ENCODE measurements at places on chromosomes 3 and 15.

DNA sequence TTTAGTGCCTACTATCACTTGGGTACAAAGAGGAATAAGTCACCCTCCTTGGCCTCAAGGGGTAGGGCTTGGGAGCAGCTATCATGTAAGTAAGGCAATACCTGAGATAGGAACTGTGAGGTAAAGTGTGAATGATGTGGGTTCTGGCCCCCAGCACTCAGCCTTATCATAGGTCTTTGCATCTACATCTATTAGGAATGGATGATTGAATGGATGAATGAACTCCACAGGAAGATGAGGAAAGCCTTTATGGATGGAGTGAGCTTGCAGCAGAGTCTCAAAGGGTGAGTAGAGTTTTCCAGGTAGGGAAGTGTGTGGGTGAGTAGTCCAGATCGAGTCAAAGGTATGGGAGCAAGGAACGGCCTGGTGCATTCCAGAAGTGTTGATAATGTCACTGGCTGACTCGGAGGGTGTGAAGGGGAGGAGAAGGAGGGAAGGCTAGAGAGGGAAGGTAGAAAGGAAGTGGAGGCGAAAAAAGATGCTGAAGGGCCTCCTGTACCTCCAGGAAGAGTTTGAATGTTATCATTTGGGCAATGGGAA is 13.1 kb upstream of the ABHD2 start:
- no peak for DNase-seq

DNA sequence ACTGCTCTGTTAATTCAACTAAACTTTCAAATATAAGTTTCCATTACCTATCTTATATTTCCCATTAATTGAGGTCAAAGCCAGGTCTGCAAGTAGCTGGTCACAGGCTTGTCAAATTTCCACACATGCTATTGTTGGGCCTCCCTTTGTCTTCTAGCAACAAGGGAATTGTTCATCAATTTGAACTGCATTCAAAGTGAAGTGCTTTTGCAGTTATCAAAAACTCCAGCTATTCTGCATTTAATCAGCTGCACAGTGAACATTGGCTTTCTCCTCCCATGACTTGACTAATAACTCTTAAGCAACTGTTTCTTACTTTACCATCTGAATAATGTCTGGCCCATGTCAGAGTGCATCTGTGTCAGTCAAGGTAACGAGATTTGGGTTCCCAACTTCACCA is 198.4 kb downstream of the KCNH8 start:
- DNase-seq: no peak

- DNase-seq: peak; percentile 88
Observed at GRCh38 chr3:132432639-132433038, 15.3 kb downstream of the DNAJC13 start.

GRCh38 chr15:58988006-58988785 is 733 bp downstream of the RNF111 start:
- DNase-seq: peak; percentile 28

- DNase-seq: peak; percentile 98
Observed at GRCh38 chr3:156615592-156616173, 58.7 kb upstream of the TIPARP start.

- DNase-seq: peak; percentile 76
Observed at GRCh38 chr3:122977746-122978466, 49.7 kb downstream of the SEMA5B start.

- DNase-seq: no peak
Observed at GRCh38 chr3:81295906-81296577, 465.4 kb downstream of the GBE1 start.

DNA sequence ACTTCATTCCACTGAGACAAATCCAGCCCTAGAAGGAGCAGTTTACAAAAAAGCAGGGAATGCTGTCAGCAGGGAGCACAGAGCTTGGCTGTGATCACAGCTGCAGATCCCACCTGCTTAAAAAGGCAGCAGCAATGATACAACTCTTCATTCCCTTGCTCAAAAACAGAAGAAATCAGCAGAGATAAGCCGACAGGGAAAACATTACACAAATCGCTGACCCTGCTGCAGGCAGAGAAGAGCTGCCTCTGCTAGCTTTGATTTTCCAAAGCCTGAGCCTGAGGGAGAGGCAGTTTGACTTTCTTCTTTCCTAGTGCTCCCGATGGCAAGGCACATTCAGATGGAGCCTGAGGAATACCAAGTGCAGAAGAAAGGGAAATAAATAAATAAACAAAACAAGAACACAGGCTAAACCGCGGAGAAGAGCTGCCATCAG is 80.2 kb downstream of the SHQ1 start:
- DNase-seq: no peak

- no peak for DNase-seq
Observed at GRCh38 chr3:50186096-50186495, 5.3 kb upstream of the GNAT1 start.

GRCh38 chr3:146653978-146654377 is 48.8 kb upstream of the PLSCR5 start:
- no peak for DNase-seq

- no peak for DNase-seq
Observed at GRCh38 chr15:70120958-70121623, 23.4 kb upstream of the TLE3 start.

DNA sequence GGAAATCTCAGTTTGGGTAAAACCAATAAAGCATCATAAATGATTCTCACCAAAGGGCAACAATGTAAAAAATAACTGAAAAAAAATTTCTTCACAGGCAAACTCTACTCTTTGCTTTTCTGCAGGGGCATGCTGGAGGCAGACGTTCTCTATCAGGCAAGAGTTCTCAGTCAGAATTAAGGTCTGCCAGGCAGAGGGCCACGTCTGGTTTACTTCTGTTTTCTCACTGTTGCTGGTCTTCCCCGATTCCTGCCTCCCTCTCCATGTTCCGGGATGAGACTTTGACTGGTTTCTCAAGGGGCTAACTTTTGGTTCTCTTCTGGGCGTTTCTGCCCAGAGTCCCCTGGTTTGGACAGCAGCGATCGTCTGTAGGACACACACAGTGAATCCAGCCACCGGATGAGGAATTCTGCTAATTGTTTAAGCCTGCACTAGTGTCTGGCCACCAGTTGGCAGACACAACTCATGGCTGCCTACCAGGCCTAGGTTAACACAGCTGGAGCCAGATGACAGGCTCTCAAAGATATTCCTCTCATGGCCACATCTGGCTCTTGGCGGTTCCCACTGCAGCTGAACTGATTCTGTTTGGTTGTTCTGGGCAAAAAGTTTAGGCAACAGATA is 273.1 kb downstream of the FOXP1 start:
- DNase-seq: peak; percentile 7

GRCh38 chr3:108862865-108863798 is 40.5 kb downstream of the TRAT1 start:
- peak; percentile 90 for DNase-seq

- peak; percentile 76 for DNase-seq
Observed at GRCh38 chr3:150114873-150115540, 144.3 kb upstream of the PFN2 start.

GRCh38 chr15:56719021-56719612 is 14.2 kb downstream of the ZNF280D start:
- DNase-seq: no peak

- no peak for DNase-seq
Observed at GRCh38 chr3:74420538-74421124, 193.8 kb downstream of the CNTN3 start.

DNA sequence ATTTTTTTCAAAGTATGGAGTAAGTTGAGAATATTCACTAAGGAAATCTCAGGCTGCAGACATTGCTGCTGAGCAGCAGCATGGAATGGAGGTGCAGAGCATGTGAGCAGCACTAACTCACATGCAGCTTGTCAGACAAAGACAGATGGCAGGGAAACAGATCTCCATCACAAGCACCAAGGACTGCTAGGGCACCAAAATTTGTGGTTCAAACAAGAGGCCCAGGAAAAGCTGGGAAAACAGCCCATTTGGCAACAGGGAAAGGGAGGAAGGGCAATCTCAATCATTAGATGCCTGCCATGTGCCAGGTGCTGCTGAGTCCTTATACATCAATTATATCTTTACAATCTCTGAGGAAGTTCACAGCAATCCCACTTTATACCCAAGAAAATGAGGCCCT is 47.2 kb upstream of the EIF1B start:
- DNase-seq: no peak

DNA sequence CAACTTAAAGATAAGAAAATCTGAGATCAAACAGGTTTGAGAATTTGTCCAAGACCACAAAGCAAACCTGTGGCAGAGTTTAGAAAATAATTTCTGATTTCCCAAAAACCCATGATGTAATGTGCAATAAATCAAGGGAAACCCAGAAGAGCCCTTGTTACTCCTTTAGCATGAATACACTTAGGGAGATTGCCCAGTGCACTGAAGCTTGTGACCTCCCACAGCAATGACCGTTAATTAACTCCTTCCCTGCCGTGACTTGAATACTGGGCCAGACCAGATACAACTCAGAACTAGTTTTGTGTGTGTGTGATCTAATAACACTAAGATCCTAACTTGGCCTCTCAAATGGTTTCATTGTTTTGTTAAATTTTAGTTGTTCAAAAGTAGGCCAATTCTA is 2.5 kb downstream of the PRKAR2A start:
- DNase-seq: no peak

DNA sequence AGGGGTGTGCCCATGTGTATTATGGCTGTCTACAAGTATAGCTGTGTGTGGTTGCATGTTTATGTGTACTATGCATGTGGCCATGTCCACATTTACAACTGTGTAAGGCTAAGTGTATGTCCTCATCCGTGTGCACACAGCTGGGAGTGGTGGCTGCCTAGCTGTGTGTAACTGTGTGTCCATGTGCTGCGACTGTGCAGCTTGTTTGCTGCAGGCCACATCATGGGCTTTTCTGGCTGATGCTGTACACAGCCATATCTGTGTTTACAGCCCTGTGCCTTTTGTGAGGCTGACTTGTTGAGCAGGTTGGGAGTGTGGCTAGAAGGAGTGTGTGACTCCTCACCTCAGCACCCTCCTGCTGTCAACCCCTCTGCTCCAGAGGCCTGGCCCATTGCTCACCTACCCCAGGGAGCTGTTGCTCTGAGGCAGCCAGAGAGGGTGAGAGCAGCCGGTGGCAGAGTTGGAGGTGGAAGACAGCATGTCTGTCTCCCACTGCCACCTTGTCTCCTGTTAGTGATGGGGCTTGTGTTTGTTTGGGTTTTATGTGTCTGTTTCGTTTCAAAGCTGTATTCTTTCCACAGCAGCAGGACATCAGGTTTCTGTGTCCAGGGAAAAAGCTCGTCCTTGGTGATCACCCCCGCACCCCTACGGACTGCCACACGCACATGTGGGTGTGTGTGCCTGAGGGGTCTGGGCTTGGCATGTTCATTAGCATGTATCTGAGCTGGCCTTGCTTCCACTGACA is 1.4 kb upstream of the GRM2 start:
- no peak for DNase-seq

DNA sequence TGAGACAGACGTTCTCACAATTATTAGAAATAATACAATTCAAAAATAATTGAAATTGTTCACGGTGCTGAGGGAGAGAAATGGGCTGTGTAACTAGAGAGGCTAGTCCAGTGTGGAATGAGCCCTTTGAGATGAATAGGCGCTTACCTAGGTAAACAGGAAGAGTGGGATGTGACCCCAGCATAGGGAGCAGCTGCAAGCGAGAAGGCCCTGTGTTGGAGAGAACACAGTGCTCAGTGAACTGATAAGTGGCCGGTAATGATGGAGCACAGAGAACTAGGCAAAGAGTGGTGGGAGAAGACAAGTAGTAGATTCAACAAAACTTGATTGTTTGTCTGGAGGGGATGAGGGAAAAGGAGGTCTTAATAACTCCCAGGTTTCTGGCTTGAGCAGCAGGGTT is 103.9 kb downstream of the HCN4 start:
- no peak for DNase-seq

- DNase-seq: no peak
Observed at GRCh38 chr3:52763466-52763865, 7.3 kb downstream of the NEK4 start.

GRCh38 chr15:83014205-83014653 is 2.8 kb upstream of the C15orf40 start:
- no peak for DNase-seq

DNA sequence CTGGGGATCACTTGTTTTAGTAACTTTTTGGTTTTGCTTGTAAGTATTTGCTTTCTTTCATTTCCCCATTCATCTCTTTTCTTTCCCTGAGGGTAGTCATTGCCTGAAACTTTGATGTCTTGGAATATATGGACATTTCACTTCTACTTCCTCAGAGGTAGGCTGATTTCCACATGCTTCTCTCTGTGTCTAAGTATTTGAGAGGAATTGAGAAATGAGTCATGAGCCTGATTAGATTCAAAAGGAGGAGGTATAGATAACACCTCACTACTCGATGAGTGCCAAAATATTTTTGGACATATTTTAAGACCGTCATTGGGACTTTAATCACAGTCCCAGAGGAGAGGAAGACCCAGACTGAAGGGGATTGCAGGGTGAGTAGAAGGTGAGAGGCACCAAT is 480.1 kb upstream of the SGO1 start:
- DNase-seq: no peak
